ENCODE measurements at places on chromosomes 5 and 9.

- no peak for DNase-seq
Measured at GRCh38 chr9:137188086-137188489, 272 bp downstream of the ANAPC2 start.

- no peak for DNase-seq
Measured at GRCh38 chr5:72888595-72888994, 67.2 kb upstream of the FCHO2 start.

- no peak for DNase-seq
Measured at GRCh38 chr5:40547994-40548575, 131.6 kb upstream of the PTGER4 start.

GRCh38 chr9:136587944-136588662 lies 42.3 kb upstream of the NOTCH1 start:
- DNase-seq = no peak

DNA sequence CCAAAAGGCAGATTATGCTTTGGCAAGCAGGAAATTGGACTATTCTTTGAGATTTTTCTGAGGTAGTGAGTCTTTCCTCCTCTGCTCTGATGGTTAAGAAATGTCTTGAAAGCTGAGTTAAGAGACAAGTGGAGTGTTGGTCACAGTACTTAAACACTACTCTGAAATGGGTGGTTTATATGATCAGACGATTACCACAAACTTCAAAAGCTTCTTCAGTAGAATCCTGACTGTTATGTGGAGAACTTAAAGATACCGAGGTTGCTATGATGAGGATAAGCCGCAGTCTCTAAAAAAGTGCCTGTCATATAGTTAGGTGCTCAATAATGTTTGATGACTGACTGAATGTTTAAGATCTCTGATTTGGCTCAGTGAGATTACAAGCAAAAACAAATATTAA lies 24.3 kb downstream of the GCNT4 start:
- DNase-seq = no peak

GRCh38 chr5:36641431-36641830 lies 35.0 kb downstream of the SLC1A3 start:
- no peak for DNase-seq

DNA sequence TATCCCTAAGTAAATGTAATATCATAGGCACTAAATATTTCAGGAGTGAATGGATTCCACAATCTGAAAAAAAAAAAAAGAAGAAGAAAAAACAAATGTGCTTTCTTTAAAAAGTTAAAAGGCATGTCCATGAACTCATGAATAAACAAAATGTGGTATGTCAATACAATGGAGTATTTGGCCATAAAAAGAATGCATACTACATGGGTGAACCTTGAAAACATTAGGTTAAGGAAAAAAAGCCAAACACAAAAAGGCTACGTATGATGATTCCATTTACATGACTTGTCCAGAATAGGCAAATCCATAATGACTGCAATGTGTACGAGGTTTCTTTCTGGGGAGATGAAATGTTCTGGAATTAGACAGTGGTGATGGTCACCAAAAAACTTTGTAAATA lies 45.3 kb downstream of the FNIP1 start:
- DNase-seq = no peak

GRCh38 chr5:143946837-143947236 lies 134.9 kb downstream of the HMHB1 start:
- DNase-seq = no peak

DNA sequence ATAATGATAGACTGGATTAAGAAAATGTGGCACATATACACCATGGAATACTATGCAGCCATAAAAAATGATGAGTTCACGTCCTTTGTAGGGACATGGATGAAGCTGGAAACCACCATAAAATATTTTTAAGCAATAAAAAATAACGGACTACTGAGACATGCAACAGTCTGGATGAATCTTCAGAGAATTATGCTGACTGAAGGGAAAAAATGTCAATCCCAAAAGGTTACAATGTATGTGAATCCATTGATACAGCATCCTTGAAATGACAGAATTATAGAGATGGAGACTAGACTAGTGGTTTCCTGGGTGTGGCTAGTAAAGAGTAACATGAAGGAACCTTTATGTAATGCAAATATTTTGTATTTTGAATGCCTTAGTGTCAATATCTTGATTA lies 1808.6 kb upstream of the NUDT12 start:
- DNase-seq = no peak

DNA sequence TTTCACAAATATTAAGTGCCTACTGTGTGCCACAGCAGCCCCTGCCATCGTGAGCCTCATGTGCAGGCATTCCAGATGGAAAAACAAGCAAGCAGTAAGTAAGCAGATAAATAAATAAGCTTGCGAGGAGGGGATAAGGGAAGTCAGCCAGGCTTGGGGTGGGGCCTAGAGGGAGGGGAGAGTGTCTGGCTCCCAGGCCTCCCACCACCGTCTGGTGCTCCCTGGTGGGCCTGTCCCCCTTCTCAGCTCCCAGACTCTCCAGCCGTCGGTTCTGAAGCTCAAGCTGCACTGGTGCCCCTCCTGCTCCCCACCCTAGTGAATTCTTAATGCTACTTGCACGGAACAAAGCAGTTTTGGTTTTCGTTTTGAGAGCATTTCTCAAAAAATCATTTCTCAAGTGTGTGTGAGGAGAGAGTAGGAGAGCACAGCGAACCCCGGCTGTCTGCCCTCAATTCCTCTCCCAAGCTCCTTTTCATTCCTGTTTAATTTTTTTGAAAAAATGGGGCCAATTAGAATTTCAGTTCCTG lies 6.6 kb upstream of the IER5L start:
- DNase-seq = no peak

DNA sequence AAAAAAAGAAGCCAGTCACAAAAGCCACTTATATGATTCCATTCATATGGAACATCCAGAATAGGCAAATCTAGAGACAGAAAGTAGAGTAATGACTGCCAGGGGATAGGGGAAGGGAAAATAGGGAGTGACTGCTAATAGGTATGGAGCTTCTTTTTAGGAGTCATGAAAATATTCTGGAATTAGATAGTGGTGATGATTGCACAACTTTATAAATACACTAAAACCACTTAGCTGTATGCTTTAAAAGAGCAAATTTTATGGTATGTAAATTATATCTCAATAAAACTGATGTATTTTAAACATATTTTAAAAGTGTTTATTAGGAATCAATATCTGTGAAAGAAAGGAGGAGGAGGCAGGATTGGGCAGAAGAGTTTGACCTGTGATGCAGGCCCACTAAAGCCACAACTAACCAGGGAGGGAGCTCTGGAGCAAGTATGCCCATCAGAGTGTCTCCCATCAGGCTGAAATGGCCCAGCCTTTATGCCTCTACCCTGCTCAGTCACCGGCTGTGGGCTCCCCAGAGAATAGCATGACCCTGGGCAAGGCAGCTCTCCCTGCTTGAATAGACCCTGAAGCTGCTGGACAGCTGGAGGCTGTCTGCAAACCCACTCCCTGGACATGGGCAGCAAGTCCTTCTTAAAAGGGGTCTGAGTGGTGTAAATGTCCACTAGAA lies 96.0 kb upstream of the SLC44A1 start:
- no peak for DNase-seq

GRCh38 chr5:142872795-142873194 lies 102.6 kb downstream of the ARHGAP26 start:
- no peak for DNase-seq

- no peak for DNase-seq
Measured at GRCh38 chr5:5309645-5310044, 112.8 kb upstream of the ICE1 start.

DNA sequence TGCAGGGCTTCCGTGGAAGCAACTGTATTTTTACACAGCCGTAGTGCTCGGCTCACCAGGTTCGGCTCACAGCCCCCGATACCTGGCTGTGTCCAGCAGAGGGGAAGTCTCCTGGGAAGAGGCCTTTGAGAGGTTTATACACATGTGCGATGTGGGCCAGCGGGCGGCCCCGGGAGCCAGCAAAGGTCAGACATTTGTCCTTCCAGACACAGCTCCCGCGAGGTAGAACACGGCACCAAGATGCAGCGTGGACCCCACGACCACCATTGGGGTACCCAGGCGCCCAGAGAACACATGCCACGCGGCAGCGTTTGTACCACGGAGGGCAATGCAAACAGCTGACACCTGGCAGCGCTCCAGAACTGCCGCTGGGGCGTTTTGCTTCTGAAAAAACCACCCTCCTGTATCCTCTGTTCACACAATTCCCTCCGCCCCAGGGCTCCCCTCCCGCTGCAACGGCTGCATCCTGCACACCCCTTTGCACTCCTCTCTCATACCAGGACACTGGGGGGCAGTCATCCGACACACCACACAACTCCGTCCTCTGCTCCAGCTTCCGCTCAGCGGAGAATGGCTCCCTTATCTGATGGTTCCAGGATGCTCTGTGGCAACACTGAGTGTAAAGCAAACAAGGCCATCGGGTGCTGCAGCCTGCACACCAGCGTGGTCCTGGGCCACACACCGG lies 235.3 kb downstream of the SYK start:
- DNase-seq = no peak

GRCh38 chr9:6243746-6244145 lies 28.1 kb downstream of the IL33 start:
- no peak for DNase-seq

DNA sequence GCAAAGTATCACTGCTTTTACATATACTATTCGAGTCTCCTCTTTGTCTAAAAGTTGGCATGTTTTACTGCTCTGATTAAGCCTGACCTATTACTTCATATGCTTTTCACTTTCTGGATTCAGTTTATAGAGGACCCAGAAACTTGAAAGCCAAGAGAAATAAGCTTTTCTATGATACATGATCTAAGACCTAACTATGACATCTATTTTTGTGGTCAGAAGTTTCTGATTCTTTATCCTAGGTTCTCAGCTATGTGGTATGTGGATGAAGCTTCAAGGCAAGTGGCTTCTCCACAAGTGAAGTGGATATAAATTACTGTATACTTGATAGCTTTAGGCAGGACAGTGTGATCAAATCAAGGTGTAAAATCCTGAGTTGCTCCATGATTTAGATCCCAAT lies 6.3 kb downstream of the EDIL3 start:
- DNase-seq = no peak

DNA sequence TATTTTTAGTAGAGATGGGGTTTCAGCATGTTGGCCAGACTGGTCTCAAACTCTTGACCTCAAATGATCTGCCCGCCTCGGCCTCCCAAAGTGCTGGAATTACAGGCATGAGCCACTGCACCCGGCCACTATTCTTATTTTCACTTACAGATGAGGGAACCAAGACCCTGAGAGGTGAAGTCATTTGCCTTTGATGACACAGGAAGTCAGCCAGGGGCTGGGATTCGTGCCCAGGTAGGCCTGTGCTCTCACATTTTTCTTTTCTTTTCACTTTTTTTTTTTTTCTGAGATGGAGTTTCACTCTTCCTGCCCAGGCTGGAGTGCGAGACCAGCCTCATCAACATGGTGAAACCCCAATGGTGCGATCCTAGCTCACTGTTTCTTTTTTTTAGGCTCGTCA lies 22.2 kb downstream of the ENG start:
- no peak for DNase-seq

DNA sequence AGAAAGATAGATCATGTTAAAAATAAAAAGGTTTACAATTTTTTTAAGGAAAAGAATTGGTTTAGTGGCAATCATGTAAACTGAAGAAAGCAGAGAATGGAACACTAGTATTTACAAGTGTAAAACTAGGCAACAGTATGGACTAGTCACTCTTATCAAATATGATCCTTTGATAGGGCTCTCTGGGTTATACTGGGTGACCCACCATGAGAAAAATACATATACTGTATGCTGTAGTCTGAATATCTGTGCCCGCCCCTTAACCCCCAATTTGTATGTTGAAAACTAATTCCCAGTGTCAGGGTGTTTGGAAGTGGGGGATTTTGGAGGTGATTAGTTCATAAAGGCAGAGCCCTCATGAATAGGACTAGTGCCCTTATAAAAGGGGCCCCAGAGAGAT lies 236.8 kb upstream of the TARS1 start:
- DNase-seq = no peak

DNA sequence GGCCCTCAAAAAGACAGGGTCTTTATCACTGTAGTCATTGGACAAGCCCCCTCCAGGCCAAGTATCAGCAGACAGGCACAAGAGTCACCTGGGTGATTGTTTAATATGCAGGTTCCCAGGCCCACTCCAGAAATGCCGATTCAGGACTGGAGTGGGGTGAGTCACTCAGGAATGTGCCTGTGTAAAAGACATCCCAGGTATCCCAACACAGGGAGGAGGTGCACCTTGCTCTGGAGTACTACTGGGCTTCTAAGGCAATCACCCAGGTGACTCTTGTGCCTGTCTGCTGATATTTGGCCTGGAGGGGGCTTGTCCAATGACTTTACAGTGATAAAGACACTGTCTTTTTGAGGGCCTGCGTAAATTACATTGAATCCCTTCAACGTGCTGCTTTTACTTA lies 40.6 kb downstream of the ACTL7B start:
- DNase-seq = no peak

DNA sequence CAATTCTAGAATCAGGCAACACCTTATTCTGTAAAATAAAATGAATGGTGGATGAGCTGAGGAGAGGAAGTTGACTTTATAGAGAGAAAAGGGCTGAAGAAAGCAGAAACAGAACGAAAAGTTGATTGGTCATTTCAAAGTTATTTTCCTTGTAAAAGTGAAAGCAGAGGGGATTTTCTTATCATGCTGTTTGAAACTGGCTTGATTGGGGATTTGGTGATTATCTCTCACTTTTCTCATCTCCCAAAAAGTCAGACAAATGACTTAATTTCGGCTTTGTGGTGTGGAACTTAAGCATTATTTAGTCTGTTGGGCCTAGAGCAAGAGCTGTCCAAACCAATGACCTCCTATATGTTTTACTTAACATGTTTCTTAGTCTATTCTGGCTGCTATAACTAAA lies 60.5 kb upstream of the ITGA2 start:
- no peak for DNase-seq

- DNase-seq = no peak
Measured at GRCh38 chr5:14131855-14132503, 11.2 kb upstream of the TRIO start.

DNA sequence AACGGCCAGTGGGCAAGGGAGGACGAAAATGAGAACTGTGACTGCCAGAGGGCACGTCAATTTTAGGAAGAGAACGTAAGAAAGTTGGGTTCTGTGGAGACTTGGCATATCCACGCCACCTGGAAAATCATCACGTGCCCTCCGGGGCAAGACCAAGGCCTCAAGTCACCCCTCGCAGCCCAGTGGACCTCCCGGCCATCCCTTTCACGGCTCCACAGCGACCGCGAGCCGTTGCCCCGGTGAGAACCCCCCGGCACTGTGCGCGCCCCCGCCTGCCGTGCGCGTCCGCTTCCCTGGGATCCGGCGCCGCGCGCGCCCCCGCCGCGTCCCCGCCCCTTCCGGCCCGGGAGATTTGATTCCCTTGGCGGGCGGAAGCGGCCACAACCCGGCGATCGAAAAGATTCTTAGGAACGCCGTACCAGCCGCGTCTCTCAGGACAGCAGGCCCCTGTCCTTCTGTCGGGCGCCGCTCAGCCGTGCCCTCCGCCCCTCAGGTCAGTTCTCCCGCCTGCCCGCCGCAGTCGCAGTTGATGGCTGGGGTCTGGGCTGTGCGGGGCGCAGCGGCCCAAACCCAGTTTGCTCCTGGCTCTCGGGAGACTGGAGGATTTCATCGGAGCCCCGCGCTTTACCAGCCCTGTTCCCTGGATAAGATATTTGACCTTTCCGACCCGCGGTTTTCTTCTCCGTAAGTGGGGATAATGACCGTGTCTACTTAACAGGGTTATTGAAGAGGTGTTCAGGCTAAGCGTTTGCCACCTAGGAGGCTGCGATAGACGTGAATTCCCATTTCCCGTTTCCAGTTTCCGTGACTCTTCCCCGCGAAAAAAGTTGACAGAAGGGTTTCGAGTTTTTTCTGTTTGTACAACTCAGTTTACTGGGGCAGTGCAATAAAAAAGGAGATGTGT lies at the start of gene MELK:
TSS of gene MELK (plus strand) at position 381 of the 904 bp plus-strand sequence. CDS start 8,787 bp downstream, outside the sequence.
- DNase-seq = peak; percentile 44
